ENCODE measurements at places on chromosomes 12 and 14.

- DNase-seq, result no peak
Observed at GRCh38 chr14:58744801-58745394, 107.1 kb downstream of the DACT1 start.

GRCh38 chr14:92670643-92671366 is 77.6 kb downstream of the LGMN start:
- DNase-seq, result no peak

- no peak for DNase-seq
Observed at GRCh38 chr12:57224973-57225679, 4.4 kb upstream of the SHMT2 start.

DNA sequence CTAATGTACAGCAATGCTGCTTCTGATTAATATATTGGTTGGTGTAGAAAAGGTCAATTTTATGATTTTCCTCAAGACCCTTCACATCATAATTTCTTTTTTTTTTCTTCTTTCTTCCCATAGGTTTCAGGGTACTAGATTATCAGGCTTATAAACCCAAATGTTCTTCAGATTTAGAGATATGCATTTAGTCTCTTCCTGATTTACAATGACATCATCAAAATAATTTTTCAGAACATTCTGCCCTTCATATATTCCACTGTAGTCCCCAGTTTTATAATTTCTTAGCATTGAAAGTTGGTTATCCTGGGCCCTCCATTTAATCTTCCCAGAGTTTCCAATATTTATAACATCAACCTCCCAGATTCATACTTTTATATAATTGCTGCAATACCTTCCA is 226.7 kb upstream of the LRFN5 start:
- DNase-seq, result no peak

- DNase-seq, result no peak
Observed at GRCh38 chr12:66603461-66603860, 75.4 kb downstream of the GRIP1 start.

DNA sequence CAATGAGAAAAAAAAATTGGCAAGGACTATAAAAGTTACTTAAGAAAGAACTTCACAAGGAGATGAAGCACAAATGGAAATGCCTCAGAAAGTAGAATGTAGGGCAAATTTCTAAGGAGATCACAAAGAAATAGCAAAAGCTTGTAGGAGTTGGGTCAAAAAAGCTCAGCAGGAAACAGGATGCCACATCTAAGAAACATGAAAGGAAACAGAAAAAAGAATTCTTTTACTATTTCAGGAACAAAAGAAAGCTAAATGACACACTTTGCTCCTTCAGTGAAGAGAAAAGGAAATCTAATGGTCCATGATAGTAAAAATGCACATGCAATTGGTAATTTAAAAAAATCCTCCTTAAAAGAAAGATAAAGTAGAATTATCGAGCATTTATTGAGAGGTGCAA is 452.1 kb upstream of the GARIN6 start:
- DNase-seq, result no peak

DNA sequence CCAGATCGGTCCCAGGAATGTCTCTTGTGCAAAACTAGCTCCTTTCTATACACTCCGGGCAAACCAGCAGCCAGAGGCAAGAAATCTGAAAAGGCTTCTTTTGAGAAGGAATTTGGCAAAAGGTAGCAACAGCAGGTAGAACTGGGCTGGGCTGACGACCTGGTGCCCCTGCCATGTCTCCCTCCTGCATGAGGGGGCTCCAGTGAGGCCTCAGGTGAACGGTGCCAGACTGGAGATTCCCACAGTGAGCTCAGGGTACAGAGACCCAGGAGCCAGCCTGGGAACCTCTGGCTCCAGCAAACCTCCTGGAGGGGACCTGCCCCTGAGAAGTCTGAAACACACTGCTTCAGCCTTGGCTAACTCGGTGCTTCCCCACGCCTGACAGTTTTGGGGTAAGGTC is 10.8 kb downstream of the ITPK1 start:
- DNase-seq, result no peak

DNA sequence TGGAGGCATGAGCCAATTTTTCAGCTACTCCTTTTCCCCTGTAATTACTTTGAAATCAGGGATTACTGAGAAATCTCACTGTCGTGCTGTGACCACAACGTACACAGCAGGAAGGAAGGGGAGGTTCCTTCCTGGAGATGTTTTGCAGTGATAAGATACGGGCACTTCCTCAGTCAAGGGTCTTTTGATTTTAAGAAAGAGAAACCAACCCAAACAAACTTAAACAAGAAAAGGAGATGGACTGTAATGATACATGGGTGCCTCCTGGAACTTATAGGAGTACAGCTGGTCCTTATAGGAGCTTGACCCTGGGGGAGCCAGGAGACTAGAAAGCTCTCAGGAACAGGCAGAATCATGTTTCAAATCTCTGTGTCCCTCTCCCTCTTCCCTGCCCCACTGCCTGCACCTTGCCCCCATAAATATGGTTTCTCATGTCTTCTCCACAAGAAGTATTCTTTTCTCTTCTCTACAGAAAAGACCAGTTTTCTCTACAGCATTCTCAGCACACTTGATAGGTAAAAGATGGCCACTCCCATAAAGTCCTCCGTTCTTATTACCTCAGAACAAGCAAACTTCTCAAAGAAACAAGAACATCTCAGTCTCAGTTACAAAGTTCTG is 281.1 kb upstream of the AMIGO2 start:
- DNase-seq, result no peak

DNA sequence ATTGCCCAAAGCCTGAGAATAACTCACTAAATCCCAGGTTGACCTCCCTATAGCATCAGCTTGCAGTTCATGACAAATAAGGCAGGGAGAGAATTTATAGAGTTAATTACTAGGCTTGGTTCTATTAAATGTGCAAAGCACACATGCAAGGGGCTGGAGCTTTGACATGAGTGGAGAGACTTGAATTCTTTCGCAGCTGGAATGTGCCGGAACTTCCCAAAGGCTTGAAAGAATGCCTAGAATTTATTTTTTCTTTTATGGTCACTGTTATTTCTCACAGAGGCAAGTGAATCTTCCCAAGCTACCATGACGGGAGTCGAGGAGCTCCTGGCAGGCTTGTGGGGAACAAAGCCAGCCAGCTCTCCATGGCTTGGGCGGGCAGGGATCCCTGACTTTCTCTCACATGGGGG is 95.5 kb upstream of the USP44 start:
- DNase-seq, result no peak

DNA sequence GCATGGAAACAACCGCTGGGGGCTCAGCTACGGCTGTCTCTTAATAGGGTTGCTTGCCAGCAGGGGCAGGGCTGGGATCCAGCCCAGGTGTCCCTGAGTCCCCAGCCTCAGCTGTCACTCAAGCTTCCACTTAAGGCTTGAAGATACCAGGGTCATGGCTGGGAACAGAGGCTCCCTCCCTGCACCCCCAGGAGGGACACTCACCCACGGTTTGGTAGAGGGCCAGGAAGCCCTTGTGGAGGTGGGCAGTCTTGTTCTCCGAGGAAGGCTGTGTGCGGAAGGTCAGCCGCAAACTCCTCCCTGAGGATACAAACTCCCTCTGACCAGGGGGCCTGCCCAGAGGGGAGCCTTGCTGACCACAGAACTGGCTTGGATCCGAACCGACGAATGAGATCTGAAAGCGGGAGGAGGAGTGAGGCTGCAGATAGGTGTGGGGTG is 7.3 kb downstream of the C1RL start:
- no peak for DNase-seq

DNA sequence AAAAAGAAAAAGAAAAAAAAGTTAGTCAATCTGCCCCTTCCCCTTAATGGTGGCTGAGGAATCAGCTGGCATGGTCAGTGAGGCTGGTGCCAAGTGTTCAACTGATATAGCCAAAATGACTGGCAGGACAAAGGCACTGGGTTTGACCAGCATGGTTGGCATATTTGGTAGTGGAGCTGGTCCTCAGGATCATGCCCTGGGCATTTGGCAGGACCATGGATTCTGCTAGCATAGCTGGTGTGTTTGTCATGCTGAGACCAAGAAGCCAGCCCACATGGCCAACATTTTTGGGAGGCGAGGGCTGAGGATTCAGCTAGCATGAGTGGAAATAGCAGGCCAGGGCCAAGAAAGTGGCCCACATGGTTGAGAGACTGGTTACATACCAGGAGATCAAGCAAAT is 136.5 kb downstream of the FBXL14 start:
- DNase-seq, result peak; percentile 63

GRCh38 chr14:81340201-81340600 is 59.9 kb downstream of the STON2 start:
- no peak for DNase-seq

- DNase-seq, result no peak
Observed at GRCh38 chr14:81534510-81535074, 939 bp upstream of the SEL1L start.

DNA sequence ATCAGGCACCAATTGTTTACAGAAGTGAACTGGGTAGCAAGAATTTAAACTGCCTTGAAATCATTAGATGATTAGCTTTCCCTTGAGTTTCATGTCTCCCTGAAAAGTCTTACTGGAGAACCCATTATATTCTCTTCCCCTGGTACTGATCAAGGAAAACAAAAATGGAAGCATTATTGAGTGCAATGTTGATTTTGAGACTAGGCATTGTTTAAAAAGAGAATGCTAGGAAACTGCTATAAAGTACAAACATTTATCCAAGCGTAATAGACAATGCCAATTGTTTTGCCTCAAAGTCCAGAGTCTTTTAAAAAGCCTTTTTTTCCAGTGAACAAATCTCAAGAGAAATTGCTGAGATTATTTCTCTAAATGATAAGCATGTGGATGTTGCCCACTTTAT is 197.0 kb downstream of the CCER1 start:
- no peak for DNase-seq

- no peak for DNase-seq
Observed at GRCh38 chr14:61609191-61609843, 86.0 kb upstream of the HIF1A start.

- no peak for DNase-seq
Observed at GRCh38 chr14:89573399-89573657, 156.3 kb upstream of the FOXN3 start.

DNA sequence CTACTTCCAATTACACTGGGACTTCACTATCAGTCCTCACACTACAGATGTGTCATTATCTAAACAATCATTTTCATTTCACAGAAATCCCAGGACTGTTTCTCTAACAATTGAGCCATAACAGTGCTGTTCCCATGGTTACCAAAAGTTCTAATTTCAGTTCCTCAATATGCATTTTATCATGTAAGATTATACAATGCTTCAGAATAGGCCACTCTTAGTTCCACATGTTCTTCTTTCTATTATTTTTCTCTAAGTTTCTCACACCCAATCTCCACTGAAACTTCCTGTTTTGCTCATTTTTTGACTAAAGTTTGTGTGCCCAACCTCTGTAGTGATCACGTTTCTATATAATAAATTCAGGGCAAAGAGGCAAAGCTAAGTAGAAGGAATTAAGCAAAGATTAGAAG is 185.8 kb downstream of the DUSP6 start:
- DNase-seq, result no peak

GRCh38 chr12:27906658-27907473 is 65.7 kb downstream of the PTHLH start:
- no peak for DNase-seq

DNA sequence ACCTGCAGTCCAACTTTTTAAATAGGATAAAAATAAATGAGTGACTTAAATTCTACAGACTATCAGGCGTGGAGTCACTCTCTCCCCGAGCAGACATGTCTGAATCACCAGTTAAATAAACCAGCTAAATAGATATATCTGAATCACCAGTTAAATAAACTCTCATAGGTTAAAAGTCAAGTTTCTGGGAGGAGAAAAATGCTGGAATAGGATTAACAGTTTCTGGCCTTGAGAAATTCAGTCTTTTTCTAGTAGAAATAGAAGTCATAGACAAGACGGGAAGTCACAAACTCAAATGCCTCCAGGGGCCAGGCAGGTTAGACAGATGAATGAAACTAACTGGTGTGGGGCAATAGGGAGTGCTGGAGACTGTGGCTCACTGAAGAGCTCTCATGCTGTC is 258.6 kb upstream of the TMEM132C start:
- DNase-seq, result no peak

- no peak for DNase-seq
Observed at GRCh38 chr12:89156862-89157262, 195.4 kb downstream of the DUSP6 start.

DNA sequence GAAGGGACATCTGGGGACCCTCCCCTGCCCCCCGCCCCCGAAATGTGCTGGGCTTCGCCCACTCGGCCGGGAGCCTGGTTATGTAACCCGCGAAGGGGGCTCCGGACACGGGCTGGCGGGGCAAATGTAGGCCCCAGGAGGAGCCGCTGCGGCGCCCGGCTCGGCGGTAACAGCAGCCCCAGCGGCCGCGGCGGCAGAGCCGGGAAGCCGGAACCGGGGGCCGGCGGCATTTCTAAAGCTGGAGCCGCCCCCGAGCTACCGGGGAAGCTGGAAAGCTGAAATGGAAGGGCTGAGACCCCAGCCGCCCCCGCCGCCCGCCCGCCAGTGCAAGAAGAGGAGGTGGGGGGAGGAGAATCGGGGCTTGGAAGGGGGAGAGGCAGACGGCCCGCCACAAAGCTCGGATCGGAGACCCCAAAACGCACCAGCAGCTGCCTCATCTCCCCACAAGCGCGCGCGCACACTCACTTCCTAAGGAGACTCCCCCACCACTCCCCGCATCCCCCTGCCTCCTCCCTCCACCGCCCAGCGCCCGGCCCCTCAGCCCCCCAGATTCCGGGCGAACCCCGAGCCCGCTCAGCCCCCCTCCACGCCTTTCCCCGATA is 1.5 kb downstream of the KDM2B start:
- no peak for DNase-seq

DNA sequence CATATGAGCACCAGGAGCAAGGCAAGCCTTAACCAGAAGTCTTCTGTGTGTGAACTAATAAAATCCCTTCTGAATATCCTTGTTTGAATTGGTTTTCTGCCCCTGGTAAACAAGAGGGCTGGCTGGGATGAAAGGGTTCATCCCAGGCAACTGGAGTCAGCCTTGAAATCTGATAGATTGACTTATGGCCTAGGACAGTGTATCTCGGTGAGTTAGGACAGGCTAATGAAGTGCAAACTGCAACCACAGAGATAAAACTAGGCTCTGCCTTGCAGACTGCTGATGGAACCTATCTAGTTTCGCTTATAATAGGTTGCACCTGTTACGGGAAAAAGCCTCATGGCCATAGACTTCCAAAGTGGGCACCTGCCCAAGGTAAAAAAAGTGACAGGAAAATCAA is 451.9 kb upstream of the NOVA1 start:
- DNase-seq, result no peak

GRCh38 chr14:102015045-102015685 is 50.8 kb downstream of the DYNC1H1 start:
- DNase-seq, result no peak

GRCh38 chr14:49879646-49880204 is 13.2 kb upstream of the ARF6 start:
- no peak for DNase-seq
